Activated naive CD4-positive, alpha-beta T cell treated with anti-CD3 and anti-CD28 coated beads, Interleukin-2, amount 10 ng/mL, durations not matched to agents 7 days and 5 days (primary cell): ENCODE measurements at places on chromosomes 3 and 15.

GRCh38 chr3:124984754-124985153 is 50.2 kb upstream of the MUC13 start:
- no peak for DNase-seq

DNA sequence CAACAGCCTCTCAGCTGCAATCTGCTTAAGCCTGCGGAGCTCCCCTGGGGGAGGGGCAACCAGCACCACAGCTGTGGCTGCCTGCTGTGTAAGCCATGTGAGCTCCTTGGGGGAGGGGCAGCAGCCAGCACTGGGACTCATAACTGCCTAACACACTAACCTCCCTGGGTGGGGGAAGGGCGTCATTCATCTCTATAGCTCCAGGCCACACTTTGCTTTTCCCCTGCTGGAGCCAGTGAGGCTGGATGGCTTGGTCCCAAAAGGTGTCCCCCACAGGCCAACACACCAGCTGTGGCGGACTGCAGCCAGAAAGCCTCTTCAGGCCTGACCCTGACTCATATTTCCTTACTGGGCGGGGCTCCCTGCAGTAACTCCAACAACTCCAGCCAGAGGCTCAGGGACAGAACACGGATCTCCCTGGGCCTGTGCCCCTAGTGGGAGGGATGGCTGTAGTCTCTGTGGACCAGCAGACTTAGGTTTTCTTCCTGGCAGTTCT is 129.8 kb downstream of the PPM1L start:
- no peak for DNase-seq

DNA sequence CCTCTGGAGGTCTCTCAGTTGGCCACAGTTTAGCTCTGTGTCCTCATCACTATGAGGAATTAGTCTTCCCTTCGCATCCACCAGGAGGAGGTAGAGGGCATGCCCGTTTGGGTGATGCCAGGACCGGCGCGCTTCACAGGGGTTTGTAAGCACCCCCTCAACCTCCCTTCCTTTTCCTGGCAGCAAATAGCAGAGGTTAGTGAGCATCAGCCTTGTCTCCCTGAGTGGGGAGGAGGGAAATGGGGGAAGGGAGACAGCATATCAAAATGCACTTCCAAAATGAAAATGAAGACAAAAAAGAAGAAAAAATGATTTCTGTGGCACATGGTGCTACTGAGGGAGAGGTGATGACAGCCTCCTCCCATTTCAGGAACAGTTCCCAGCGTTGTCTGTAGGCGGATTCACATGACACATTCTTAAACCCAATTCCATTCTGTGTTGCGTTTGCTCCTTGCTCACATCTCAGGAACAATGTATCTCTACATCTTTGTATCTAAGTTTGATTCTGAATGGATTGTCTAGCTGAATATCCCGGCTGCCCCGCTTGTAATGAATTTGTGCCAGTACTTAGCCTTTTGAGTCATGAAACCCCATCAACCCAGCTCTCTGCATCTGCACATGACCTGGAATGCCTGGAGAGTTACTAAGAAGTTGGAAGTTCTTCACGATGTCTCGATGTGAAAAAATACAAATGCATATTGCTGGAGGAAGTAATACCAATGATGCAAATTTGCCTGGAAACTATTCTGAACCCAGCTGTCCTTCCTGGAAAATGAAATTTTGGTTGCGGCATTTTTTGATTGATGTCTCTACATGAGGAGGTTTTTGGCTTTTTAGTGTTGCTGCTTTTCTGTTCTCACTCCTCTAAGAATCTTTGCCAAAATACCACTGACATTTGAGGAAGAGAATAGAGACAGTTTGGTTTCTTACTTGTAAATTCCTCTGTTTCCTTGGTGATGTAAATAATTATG is 45.2 kb downstream of the TYRO3 start:
- peak; percentile 69 for DNase-seq

GRCh38 chr3:171200750-171201088 is 174.2 kb upstream of the SLC2A2 start:
- no peak for DNase-seq

DNA sequence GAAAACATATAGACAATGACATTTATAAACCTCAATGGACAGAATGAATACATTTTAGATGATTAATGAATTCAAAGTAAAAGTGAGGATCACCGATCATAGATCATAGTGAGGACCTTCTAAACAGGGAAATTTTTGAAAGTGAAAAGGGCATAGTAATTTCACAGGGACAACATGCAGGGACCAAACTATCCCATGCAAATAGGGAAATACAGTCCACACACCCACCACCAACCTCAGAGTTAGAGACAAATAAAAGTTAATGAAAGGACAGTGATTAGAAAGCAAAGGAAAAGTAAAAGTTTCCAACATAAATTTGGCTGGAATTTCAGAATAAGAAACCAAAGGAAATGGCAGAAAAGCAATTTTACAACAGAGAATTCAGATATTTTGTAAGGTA is 15.4 kb upstream of the CHRNA7 start:
- no peak for DNase-seq

DNA sequence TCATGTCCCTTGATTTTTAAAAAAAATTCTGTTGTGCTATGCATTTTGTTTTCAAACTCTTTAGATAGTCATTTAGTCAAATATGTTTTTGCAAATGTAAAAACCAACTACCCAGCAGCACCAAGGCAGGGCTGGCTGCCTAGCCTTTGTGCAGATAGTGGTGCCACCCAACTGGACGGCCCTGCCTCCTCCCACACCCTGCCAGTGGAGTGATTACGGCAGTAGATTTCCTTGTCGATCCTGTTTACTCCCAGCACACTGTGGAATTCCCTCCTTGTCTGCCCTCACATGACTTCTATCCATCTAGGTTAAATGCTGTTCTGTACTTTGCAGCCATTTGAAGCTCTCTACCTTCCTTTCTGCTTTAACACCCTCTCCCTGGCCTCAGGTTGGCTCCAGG is 79.4 kb upstream of the PLXNA1 start:
- no peak for DNase-seq
